ENCODE measurements at places on chromosomes 5 and 9.

- DNase-seq = peak; percentile 29
Measured at GRCh38 chr5:57302164-57302563, 128.3 kb downstream of the GPBP1 start.

DNA sequence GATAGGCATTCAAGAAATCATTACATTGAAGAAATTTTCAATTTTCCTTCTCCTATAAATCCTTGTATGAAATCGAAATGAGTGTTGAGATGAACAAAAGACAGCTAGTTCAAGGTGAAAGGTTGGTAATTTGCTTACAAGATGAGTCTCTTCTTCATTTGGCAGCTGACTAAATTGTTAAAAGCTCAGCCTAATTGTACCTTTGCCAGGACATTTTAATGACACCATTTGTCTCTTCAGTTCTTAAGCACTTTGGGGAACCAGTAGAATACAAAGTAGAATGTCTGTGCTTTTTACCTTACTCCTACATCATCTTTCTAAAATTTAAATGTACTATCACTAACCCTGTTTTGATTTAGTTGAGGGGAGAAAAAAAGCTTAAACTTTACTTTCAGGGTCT, 59.4 kb downstream of the GRAMD2B start:
- no peak for DNase-seq

DNA sequence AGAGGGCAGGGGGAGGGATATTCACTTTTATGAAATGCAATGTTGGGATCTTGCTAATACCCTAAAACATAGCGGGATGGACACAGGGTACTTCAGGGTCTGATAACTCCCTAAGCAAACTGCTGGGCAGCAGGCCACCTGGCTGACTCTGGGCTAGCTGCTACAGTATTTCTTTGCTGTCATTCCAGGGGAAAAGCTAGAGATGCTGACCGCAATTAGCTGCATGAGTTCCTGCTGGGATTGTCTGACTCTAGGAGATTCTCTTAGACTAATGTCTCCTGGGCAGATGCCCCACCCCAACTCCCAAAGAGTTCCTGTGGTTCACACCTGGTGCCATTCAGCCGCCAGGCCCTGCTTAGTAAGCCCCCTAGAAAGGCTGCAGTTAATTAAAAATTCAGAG, 69.9 kb downstream of the PSAT1 start:
- no peak for DNase-seq

DNA sequence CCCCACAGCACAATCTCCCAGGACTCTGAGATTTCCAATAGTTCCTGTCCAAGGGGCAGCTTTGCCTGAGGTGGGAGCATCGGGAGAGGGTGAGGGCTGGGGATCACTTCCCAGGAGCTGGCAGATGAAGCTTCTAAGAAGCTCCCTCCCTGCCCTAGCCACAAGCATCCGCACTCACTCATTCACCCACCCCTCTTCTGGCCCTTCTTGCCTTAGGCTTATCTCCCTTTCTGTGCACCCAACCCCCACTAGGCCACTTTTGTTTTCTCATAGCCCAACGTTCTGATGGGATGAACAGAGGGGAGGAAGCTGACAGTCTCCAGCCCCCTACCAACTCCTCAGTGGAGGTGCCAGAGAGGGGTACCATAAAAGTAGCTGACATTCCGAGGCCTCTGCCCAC, 3.7 kb upstream of the PCDH1 start:
- DNase-seq = no peak

- no peak for DNase-seq
Measured at GRCh38 chr9:123608104-123608503, 252.1 kb downstream of the CRB2 start.

GRCh38 chr9:4430432-4431261, 59.6 kb upstream of the SLC1A1 start:
- peak; percentile 54 for DNase-seq

DNA sequence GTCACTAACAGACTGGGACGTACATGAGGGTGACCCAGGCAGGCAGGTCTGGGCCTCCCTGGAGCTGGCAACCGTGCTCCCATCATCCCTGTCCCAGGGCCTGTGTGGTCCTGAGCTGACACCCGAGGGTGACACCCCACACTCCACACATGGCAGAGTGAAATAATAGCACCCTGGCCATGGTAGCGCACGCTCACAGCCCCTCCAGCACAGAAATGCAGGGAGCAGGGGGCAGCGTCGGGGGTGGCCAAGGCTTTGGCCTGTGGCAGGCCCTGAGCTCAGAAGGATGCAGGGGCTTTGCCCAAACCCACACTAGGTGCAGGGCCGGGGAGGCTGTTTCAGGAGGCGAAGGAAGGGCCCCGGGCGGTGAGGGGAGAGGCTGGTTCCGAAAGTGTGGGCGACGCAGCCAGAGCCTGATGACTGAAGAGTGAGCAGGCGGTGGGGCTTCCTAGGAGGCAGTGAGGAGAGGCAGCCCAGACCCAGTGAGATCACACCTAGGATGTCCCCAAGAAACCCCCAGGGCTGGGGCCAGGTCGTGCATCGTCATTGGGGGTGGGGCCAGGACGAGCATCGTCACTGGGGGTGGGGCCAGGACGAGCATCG, 12.9 kb downstream of the OR2V2 start:
- DNase-seq = peak; percentile 69

DNA sequence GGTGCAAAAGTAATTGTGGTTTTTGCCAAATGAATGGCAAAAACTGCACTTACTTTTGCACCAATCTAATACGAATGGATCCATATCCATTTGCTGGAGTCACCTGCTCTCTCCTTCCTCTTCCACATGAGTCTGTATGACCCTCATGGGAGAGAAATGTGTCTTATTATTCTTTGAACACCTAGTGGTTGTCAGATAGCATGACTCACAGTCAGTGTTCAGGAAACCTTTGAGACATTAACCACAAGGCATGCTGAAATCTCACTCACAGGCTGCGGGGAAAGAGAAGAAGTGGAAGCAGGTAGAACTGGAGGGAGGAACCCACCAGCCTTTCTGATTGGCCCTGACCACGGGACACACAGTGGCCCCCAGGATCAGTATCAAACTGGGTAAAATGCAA, 222.8 kb upstream of the KLF4 start:
- peak; percentile 45 for DNase-seq

DNA sequence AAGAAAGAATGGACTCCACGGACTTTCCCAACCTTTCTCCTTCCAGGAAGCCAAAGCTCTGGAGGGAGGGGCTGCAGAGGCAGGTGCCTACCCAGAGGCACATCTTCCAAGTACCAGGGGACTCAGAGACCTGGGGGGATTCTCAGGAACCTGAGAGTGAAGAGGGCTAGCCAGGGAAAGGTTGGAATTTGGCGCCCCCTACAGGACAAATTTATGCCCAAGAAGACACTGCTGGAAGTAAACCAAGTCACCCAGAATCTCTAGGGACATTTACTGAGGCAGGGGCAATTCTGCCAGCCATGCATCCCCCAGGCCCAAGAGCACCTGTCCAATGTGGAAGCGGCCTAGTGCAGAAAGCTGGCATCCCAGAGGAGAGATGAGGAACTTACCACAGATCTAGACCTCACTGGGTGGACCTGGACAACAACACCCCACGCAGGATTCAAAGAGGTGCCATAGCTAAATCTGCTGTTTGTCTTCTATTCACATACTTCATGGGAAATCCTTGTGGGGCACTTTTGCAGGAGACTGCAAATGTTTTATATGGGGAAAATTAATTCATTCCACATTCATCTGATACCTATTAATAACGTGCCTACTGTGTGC, 25.9 kb upstream of the IDNK start:
- peak; percentile 43 for DNase-seq

GRCh38 chr9:112820881-112821280, 69.8 kb downstream of the SLC46A2 start:
- peak; percentile 84 for DNase-seq

- DNase-seq = peak; percentile 32
Measured at GRCh38 chr9:110928599-110928998, 109.7 kb downstream of the LPAR1 start.

DNA sequence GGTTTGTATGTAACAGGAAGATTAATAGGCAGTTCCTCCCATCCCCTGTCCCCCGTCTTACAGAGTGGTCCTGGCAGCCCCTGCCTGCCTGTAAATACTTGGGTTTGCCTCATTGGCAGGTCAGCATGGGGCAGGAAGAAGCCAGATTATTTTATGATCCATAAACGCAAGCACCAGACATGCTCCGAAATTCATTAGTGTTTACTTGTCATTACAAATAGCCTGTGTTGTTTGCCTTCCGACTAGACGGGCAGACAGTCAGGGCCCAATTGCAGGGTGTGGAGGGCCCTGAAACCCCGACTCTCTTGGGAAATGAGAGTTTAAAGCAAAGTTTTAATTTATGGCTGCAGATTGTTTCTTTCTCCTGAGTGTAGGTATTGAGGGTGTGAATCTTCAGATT, 97.2 kb downstream of the RALGPS1 start:
- DNase-seq = no peak

- DNase-seq = no peak
Measured at GRCh38 chr5:129341306-129341705, 118.8 kb upstream of the ADAMTS19 start.

DNA sequence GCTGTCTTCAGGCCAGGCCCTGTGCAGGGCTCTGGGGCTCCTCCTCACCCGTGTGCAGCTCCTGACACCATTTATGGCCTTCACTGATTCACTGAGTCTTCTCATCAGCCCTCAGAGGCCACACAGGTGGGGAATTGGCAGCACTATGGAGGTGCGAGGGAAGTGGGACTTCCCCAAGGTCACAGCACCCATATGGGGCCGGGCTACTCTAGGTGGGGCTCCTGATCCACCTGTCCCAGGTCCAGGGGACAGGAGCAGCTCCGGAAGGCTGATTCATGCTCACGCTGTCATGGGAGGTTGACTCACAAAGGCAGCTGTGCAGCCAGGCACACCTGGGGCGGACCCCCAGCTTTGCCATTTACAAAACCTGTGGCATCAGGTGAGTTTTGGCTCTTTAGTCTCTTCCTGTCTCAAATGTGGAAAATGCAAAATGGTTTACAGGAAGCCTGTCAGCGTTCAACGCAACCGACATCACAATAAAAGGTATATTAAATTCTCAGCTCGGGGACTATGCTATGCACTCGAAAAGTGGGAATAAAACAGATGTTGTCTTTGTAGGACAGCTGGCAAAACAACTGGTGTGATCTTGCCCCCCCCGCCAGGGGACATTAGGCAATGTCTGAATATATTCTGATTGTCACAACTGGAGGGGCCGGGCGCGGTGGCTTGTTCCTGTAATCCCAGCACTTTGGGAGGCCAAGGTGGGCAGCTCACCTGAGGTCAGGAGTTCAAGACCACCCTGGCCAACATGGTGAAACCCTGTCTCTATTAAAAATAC, 15.0 kb downstream of the NAIF1 start:
- no peak for DNase-seq

GRCh38 chr5:133820507-133820906, 147.9 kb downstream of the C5orf15 start:
- peak; percentile 58 for DNase-seq

- DNase-seq = no peak
Measured at GRCh38 chr9:93636667-93637066, 60.3 kb downstream of the PHF2 start.

DNA sequence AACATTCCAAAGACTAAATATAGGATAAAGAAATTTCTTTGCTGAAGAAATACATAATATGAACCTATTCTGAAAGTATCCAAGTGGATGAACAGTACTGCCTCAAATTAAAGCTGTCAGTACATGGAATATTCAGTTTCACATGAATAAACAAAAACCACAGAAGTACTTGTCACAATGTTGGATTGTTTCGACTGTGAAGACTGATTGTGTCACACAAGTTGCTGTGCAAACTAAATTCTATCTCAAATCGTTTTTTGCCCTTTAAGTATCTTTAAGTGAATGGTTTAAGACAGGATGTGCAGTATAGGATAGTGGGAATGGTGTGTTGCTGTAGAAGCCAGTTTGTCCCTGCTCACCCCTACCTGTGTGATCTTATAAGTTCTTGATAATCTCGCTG, 137.4 kb upstream of the OTULINL start:
- DNase-seq = no peak

DNA sequence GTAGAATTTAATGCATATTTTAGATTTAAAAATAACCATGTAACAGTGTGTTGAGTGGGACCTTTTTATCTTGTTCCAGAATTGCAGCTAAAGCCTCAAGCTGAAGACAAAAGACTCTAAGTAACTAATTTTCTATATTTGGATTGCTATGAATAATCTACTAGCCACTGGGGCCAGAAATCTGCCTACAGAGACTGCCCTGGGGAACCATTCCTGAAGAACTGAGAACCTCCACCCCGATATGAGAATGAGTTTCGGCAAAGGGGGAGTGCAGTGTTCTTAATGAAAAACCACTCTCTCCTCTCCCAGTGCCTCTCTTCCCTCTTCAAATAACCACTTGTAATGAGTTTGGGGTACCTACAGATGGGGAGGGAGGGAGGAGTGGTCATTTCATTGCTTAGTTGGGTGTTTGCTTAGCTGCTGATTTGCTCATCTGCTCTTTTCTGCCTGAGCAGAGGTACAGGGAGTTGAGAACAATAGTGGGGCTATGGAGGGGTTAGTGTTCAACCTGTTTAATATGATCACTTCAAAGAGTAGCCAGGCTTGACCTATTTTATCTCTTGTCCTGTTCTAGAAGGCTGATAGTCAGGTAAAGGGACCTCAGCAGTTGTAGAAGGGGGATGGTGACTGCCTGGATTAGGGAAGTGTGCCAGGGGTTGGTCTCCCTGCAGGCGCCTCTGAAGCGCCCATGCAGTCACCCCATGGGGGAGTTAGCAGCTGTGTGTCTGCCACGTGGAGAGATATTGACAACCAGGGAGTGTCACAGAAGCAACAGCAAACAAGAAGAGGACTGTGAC, 47.7 kb downstream of the ATG10 start:
- no peak for DNase-seq

DNA sequence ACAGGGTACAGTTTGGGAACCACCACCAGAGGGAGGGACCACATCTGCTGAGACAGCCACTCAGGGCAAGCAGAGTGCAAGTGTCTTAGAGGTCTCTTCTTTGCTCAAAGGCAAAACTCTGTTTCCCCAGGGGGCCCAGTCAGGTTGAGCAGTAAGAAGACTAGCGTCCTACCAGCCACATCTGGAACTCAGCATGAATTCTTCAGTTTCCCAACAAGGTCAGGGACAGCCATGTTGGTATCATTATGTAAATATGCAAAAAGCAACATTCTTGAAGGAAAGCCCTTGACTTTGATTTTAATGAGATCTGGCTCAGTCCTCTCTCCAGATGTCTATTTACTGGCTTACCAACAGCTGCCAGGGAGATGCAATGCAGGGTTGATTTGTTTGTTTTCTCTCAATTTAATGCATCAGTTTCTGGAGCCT, 46.7 kb downstream of the TGFBI start:
- no peak for DNase-seq

DNA sequence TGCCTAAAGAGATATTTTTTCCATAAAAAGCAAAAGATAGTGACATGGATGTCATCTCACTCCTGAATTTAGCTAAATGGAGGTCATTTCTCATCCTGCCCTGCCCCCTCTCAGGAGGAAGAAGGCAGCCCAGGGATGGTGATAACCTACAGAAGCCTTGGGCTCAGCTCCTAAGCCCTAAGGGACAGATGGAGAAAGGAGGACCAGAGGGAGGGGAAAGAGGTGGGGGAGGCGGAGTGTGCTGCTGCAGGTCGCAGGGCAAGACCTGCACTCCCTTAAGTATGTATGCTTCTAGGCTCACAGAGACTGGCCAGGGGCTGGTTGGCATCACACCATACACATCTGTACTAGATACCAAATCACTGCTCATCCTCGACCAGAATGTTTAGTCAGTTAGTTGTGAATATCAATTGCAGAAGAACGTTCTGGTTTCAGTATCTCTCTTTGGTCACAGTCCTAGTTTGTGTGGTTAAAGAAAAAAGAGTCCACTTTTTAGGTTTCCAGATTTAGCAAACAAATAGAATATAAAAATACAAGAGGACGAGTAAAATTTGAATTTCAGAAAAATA, 18.4 kb upstream of the CDKN2AIPNL start:
- no peak for DNase-seq

- no peak for DNase-seq
Measured at GRCh38 chr9:136380381-136380780, 6.9 kb upstream of the CARD9 start.
